ENCODE measurements at places on chromosomes 13 and 19. TPM values are rescaled to one million over a fixed set of nuclear protein-coding genes. Genes with fewer than 3 reads are reported as not detected.
A peak's percentile ranks its signal among the peaks of the same experiment; 100 is the strongest.

DNA sequence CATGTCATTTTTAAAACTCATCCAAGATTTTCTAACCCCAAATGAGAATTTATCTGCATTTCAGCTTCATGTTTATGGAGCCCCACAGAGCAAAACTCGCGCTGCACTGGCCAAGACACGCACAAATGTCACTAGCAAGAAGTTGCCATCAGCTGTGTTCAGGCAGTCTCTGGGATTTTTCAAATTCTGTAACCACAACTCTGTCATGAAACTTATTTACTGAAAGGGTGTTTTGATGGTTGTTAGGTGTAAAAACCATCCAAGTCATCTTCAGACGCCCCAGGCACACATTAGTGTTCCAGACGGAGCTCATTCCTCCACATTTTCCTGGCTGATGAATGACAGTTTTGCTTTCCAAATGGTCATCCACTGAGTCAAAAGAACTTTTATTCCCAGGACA is 63.4 kb downstream of the SLC7A1 start:
- DNase-seq: no peak

- DNase-seq: peak; percentile 92
Measured at GRCh38 chr19:18464646-18465045, 26.7 kb upstream of the ISYNA1 start.

DNA sequence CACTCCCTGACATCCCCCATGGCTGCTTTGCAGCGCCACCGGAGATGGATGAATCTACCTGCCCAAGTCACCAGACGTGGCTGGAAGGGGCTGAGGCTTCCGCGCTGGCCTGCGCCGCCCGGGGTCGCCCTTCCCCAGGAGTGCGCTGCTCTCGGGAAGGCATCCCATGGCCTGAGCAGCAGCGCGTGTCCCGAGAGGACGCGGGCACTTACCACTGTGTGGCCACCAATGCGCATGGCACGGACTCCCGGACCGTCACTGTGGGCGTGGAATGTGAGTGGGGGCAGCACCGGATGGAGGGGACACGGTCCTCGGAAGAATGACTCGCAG is 4.6 kb downstream of the ICAM5 start:
- no peak for DNase-seq

- peak; percentile 60 for DNase-seq
Measured at GRCh38 chr19:1445185-1445931, 4.6 kb upstream of the APC2 start.

DNA sequence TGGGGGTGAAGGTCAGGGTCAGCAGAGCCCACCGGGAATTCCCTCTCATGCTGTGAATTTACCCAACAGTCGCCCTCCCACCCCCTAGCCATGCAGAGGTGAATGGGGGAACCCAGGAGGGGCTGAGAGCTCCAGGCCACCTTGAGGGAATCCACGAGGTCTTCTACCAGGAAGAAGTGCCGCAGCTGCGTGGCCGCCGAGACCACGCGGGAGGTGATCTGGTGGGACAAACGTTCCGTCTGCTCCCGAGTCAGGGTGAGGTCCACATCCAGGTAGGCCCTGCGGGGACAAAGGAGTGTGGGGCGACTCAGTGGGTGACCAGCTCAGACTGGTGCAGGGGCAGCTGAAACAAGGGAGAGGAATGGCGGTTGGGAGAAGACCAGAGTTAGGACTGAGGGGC is 8.1 kb downstream of the RTN2 start:
- no peak for DNase-seq

- DNase-seq: no peak
Measured at GRCh38 chr13:34721631-34722595, 220.2 kb upstream of the NBEA start.

- no peak for DNase-seq
Measured at GRCh38 chr13:92913840-92914239, 312.8 kb upstream of the GPC6 start.

DNA sequence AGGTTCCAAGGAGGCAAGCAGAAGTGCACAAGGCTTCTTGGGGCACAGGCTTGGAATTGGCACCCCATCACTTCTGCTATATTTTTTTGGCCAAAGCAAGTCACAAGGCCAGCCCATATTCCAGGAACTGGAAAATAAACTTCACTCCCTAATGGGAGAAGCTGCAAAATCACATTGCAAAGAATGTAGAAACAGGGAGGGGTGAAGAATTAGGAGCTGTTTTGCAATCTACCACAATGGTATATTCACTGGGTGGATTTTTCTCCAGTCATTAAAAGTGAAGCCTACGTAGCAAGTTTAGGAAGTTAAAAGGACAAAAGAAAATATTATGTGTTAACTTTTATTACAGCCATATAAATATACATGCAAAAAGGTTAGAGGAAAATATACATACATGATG is 464.8 kb downstream of the COG6 start:
- no peak for DNase-seq

GRCh38 chr13:46749951-46750350 is 47.0 kb downstream of the ESD start:
- no peak for DNase-seq

DNA sequence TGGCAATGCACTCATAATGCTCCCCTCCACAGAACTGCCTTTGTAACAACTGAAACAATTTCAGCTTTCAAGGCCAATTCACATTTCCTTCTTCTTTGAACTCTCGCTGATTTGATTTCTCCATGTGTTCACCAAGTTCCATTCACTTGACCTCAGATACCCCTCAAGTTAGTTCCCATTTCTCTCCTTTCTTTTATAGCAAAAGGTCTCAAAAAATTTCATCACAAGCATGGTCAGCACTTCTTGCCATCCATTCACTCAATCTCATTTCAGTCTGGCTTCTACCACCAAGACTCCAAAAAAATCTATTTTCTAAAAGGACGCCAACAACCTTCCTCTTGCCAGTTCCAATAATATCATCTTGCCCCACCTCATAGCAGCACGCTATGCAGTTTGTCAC is 135.7 kb downstream of the DIAPH3 start:
- DNase-seq: no peak

PSG6 gene
- not detected for polyA plus RNA-seq

PALM gene
- polyA plus RNA-seq: 23.8 TPM

STOML3 gene
- not detected for polyA plus RNA-seq

PGLYRP1 gene
- 0.24 TPM for polyA plus RNA-seq

PRR20E gene
- not detected for polyA plus RNA-seq

SLITRK5 gene
- under 0.01 TPM for polyA plus RNA-seq

ZNF723 gene
- polyA plus RNA-seq: not detected
